ENCODE measurements at places on chromosomes 4 and X.

DNA sequence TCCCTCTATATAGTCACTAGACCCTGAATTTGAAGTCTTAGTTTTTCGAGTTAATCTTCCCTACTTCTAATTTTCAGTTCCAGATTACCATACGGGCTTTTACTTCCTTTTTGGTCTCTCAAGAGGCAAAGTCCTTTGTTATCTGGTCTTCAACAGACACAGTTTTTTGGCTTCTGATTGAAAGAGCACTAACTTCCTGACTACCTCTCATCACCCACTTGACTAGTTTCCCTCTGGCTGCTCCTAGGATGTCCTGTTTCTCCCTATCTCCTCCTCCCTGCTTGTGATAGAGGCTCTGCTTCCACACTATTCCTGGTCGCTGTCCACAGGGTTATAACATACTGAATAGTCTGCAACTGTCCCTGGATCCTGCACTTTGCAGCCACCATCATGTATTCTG lies 16.7 kb upstream of the WDR44 start:
- DNase-seq: no peak

GRCh38 chrX:101397779-101398178 lies 7.0 kb downstream of the RPL36A start:
- DNase-seq: no peak

- DNase-seq: no peak
Observed at GRCh38 chr4:179663641-179664429, 2221.6 kb upstream of the AGA start.

- DNase-seq: no peak
Observed at GRCh38 chr4:1413687-1414479, 7.6 kb upstream of the NKX1-1 start.

DNA sequence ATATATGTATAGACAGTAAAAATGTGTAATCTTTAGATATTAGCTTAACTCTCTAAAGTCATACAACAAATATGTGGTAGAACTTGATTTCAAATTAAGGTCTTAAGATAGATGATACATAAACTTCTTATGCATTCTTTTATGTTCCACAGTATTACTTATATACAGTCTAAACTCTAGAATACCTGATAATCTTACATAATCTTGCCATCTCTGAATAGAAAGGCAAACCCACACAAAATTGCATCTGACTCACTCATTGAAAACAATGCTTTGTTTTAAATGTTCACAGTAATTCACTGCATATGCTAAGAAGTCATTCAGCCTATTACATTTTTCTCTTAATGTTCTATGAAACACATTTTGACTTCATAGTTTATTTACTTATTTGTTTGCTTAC lies 10.1 kb downstream of the SULT1B1 start:
- DNase-seq: no peak

DNA sequence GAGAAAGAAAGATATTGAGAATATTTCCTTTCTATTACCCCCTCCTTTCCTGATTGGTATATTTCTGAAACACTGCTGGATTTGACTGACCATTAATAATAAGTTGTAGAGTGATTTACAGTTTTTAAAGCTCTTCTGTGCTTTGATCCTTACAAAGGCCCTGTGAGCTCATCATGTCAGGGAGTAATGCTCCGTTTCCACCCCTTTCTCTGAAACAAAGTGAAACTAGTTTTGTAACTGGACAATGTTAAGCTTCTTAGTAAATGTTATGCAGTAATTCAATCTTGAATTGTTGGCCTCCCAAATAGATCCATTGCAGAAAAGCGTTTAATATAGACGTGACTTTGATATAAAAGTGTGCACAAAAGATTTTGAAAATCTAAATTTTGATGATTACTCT lies 190.1 kb upstream of the GNPDA2 start:
- DNase-seq: no peak

GRCh38 chr4:38030023-38030422 lies 69.8 kb downstream of the PTTG2 start:
- DNase-seq: no peak

DNA sequence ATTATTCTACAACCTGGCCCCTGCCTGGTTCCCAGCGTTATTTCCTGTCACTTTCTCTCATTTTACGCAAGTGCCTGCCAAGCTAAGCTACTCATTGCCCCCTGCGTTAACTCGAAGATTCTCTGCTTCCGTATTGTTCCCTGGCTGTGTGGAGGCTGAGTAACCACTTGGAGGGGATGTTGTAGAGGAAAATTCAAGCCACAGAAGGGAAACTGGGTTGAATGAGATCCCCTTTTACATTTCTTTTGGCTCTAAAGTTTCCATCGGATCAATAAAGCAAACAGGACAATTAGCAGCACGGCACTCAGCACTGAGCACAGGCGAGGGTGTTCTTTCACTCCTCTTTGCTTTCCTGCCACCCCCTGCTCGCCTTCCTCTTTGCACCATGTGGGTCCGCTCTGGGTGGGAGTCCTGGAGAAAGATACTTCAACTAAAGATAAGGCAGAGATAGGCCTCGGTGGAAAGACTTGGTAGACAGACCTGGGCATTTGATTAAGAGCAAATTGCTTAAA lies 4.2 kb upstream of the TMSB4X start:
- no peak for DNase-seq

GRCh38 chr4:168766604-168767316 lies 243.3 kb downstream of the CBR4 start:
- no peak for DNase-seq

GRCh38 chrX:140038842-140039241 lies 73.5 kb upstream of the CXorf66 start:
- DNase-seq: no peak

DNA sequence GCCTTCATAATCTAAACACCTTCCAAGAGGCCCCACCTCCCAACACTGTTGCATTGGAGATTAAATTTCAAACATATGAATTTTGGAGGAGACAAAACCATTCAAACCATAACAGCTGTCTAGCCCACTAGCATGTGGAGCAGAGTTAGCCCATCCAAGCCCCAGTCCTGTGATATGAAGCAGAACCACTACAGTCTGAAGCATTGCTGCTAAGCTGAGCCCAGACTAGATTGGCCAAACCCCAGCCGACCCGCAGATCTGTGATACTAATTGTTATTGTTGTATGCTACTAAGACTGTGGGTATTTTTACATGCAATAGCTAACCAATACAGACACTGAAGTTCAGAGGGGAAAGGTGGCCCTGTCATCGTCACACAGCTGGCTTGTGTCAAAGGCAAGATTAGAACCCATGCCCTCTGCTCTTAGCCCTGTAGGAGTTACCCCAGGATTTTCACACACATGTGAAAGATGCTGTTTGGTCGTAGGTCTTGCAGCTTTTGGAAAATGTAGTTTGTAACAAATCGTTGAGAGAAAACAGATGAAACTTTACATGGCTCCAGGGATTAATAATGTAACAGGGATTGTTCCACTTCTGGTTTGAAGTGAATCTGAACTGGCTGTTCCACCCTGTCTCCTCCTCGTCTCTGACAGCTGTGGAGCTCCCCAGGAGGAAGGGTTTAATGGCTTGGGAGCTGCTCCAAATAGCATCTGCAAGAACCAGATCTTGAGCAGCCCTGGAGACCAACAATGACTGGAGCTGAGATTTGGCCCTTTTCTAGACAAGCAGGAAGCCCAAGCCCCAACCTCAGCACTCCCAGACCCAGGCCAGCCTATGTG lies 517.5 kb downstream of the MID1IP1 start:
- no peak for DNase-seq

- no peak for DNase-seq
Observed at GRCh38 chrX:110163488-110163887, 154.4 kb downstream of the AMMECR1 start.

DNA sequence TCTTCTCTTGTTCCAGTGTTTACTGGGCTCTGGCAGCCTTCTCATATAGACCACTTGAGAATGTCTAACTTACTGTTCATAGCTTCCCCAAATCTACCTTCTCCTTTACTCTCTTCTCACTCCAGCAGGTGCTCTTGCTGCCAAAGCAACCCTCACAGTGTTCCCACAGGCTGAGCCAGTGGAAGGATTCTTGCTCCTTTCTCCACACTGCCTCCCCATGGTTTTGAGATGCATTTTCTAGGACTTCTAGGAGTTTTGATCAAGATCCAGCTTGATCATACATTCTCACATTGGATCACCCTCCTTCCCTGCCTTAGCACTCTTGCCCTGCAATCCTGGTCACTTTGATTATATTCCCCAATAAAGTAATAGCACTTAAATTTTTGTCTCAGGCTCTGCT lies 230.8 kb downstream of the TMEM47 start:
- no peak for DNase-seq

- no peak for DNase-seq
Observed at GRCh38 chr4:83850435-83850834, 314.5 kb downstream of the GPAT3 start.

DNA sequence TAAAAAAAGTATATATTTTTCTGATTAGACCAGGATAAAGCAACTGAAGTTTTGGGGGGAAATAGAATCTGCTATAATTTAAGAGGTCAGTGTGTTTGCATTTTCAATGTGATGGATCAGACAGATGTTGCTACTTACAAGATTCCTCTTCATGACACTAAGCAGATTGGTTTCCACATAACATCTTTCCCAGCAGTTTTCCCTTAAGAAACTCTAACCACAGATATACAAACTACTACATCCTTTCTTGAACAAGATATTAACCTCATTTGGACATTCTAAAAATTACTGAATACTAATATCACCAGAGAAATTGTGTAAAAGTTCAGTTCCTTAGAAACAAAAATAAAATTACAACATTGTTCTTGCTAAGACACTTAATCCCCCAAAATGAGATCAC lies 106.7 kb upstream of the GUCY1A1 start:
- no peak for DNase-seq

DNA sequence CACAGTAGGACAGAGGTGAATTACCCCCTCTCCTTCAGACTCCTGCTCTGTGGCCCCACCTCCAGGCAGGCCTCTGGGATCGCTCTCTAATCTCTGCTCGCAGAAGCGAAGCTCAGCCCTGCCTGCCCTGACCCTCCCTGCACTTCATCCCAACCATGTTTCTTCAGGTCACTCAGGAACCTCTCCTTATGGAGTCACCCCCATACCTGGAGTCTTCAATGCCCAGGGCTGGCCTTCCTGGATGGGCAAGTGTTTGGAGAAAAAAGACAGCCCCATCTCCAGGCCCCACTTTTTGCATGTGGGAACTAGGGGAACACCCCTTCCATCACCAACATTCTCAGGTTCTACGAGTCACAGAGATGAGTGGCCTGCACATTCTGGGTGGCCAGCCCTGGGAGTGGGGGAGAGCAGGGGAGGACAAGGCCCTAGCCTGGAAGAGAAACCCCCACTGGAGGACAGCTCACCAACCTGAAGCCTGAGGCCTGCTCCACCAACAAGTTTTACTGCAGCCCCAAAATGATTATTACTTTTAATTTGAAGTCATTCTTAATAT lies 90.8 kb downstream of the PPP2R2C start:
- DNase-seq: no peak

GRCh38 chr4:89249313-89249712 lies 58.3 kb downstream of the GPRIN3 start:
- no peak for DNase-seq

DNA sequence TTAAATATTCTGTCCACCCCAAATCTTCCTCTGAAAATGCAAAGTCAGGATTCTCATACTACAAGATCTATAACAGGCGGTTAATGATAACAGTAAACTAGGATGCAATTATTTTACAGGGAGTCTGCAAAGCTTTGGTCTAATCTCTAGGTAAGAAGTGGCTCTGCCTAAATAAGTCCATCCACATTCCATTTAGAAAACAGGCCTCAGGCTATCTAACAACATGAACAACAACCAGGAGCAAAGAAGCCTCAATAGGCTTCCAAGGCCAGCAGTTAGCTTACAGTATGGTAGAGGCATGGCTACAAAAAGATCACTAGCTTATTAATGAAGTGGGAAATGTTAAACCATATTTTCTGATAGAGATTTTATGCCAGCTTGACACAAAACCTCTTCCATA lies 6.4 kb downstream of the MAB21L2 start:
- no peak for DNase-seq

- no peak for DNase-seq
Observed at GRCh38 chr4:100790836-100791615, 273.2 kb upstream of the EMCN start.

- DNase-seq: no peak
Observed at GRCh38 chr4:37615720-37616063, 70.5 kb downstream of the RELL1 start.

DNA sequence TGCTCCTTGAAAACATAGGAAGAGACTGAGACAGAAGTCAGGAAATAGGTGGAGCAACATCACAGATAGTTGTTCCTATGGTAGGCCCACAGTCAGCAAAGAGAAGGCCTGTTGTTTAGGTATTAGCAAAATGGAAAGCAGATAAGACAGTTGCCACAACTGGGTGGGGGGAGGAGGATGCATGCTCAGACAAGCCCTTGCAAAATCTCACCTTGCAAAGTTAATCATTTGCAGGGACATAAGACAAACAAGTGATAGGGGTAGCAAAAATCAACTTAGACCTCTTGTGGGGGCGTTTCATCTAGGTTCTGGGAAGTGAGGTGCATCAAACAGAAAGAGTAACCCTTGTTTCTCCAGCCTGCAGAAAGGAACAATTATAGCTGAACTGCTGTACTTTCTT lies 30.7 kb downstream of the SERPINA7 start:
- no peak for DNase-seq

DNA sequence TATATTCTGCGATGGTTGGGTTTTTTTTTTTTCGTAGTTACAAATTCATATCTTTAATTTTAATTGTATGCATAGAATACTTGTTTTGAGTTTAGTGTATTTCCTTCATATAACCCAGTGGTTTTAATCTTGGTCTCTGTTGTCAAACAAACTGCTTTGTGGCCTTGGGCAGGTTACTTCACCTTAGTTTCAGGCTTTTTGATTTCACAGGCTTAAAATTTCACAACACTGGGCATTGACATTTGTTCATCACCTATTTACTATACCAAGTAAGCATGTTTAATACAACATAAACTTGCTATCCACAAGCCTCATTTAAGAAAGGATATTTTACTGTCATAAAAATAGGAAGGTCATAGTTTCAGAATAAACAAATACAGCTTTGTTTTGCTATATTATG lies 14.7 kb downstream of the RAPGEF2 start:
- DNase-seq: no peak

GRCh38 chr4:117893207-117893606 lies 141.1 kb upstream of the NDST3 start:
- no peak for DNase-seq

DNA sequence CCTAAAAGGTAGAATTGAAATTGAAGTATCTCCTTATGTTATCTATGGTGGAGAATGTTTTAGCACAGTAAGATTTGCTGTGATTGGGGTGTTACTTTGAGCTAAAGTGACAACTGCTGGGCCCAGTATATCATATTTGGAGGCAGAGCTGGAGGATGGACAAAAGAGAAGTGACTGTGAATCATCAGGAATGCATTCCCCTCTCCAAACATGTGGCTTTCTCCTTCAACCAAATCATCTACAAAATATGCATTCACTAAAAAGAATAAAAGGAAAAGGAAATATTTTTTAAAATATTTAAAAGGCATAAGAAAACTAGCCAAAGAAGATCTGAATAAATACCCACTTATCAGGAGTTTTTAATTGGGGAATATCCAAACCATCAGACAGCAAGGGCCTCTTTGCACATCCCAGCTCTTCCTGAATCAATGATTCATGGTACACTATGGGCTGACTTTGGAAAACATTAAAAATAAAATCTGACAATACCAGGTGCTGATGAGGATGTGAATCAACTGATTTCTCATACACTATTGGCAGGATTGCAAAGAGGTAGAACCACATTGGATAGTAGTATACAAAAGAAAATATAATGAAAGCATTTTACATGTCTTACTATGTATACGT lies 671.7 kb upstream of the NR3C2 start:
- DNase-seq: no peak

- no peak for DNase-seq
Observed at GRCh38 chr4:115366390-115366789, 253.0 kb upstream of the NDST4 start.

GRCh38 chr4:161403781-161404180 lies 760.0 kb downstream of the FSTL5 start:
- no peak for DNase-seq

- DNase-seq: no peak
Observed at GRCh38 chr4:26020881-26021280, 106.9 kb downstream of the SMIM20 start.
